ENCODE measurements at places on chromosomes 12 and 14. TPM values are rescaled to one million over a fixed set of nuclear protein-coding genes. Genes with fewer than 3 reads are reported as not detected.

TPPP2 gene
- not detected for polyA plus RNA-seq

DNA sequence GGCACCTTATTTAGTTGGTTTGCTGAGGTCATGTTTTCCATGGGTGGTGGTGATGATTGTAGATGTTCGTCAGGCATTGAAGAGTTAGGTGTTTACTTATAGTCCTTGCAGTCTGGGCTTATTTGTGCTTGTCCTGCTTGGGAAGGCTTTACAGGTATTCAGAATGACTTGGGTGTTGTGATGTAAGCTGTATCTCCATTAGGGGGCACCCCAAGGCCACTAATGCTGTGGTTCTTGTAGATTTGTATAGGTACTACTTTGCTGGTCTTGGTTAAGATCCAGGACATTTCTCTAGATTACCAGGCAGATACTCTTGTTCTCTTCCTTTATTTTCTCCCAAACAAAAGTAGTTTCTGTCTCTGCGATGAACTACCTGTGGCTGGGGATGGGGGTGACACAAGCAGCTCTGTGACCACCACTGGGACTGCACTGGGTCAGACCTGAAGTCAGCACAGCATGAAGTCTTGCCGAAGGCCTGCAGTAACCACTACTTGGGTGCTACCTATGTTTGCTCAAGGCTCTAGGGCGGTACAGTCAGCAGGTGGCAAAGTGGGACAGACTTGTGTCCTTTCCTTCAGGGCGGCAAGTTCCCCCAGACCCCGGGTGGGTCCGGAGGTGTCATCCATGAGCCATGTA is 35.8 kb upstream of the FBXO33 start:
- no peaks in the 10 kb centered on the region for H3K36me3 ChIP-seq
- H3K4me1 ChIP-seq, result no peaks in the 10 kb centered on the region
- peak; percentile 43 for DNase-seq
- no peak overlapping the region for H3K4me3 ChIP-seq
- H3K27ac ChIP-seq, result no peak overlapping the region

DNA sequence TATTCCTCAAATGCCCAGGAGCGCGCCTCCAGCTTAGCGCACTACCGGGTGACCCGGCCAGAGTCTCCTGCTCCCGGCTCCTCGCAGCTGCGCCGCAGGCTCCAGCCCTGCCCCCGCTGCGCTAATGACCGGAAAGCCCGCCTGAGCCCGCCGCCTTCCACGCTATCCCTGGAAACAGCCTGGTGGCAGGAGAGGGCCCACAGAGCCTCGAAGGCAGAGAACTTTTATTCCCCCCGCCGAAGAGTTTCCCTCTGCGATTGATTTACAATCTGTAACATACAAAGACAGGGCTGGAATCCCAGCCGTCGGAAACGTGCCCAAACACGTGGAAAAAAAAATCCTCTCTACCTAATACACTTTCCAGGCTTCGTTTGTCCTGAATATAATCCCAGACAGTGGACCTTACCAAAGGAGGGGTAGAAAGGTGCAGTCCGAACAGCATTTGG is 1.5 kb downstream of the COL2A1 start:
- H3K4me3 ChIP-seq, result no peak overlapping the region
- no peaks in the 10 kb centered on the region for H3K36me3 ChIP-seq
- peaks cover 78% of the 10 kb centered on the region for H3K27me3 ChIP-seq
- H3K4me1 ChIP-seq, result peaks cover 4% of the 10 kb centered on the region
- H3K27ac ChIP-seq, result no peak overlapping the region
- DNase-seq, result peak; percentile 31

DNA sequence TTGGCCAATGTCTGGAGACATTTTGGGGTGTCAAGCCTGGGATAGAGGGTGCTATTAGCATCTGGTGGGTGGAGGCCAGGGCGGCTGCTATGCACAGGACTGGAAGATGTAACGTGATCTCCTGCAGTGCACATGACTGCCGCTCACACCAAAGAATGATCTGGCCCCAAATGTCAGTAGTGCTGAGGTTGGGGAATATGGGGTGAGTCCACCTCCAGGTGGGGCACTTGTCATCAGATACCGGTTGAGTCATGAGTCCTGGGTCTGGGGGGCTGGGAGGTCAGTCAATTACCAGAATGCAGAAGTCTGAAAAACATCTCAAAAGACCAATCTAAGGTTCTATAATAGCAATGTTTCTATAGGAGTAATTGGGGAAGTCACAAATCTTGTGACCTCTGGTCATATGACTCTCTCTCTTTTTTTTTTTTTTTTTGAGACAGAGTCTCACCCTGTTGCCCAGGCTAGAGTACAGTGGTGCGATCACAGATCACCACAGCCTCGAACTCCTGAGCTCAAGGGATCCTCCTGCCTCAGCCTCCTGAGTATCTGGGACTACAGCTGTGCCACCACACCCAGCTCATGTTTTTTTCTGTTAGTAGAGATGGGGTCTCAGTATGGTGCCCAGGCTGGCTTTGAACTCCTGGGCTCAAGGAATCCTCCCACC is 6.0 kb upstream of the SDSL start:
- peaks cover 3% of the 10 kb centered on the region for H3K27me3 ChIP-seq
- H3K36me3 ChIP-seq, result no peaks in the 10 kb centered on the region
- no peak overlapping the region for H3K4me3 ChIP-seq
- no peak overlapping the region for H3K27ac ChIP-seq
